Left lung (tissue), 14 donors: ENCODE measurements at places on chromosomes 12 and 14. TPM values are rescaled to one million over a fixed set of nuclear protein-coding genes. Genes with fewer than 3 reads are reported as not detected.

Gene SELPLG
- 28.3 TPM for total RNA-seq

DNA sequence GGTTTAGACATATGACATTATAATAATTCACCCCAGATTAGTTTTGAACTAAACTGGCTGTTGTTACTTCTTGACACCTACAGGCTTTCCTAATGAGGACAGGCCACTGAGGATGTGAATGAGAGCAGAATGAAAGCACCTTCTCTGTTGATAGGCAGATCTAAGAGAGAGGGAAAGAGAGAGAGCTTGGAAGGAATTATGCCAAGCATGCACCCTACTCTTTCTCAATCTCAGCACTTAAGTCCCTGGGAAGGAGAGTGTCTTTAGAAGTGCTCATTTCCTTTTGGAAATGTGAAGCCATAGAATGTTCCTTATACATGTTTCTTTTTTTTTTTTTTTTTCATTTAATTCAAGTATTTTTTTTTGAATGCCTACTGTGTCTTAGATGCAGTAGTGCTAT is 49.0 kb downstream of the TBC1D15 start:
- no peak for DNase-seq

- DNase-seq: no peak
Measured at GRCh38 chr12:85489194-85489593, 209.2 kb downstream of the ALX1 start.

- no peak for DNase-seq
Measured at GRCh38 chr14:97120611-97121031, 323.4 kb downstream of the VRK1 start.

DNA sequence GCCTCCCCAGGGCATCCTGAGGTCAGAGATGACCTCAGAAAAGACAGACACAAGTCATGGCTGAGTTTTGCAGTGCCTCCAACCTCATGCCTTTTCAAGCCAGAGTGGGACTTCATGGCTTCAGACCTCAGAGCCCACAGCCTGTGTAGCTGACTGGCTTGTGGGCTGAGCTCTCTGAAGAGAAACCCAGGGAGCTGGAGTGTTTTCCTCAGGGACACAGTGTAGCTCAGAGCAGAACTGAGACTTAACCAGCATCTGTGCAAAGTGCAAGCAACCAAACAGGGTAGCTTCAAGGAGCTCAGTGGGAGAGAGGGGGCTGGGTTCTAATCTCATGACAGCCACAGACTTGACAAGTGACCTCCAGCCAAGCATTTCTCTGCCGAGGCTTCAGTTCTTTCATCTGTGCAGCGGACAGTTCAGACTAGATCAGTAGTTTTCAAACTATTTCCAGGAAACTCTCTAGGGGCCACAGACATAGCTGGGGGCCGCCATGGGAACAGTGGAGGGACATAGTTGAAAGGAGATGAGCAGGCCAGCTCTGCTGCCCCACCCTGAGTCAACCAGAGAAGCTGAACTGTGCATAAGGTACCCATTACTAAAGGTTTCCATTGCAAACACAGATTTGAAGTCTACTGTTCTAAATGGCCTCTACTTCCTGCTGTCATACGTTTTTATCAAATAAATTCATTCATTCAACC is 80.0 kb downstream of the LGMN start:
- no peak for DNase-seq

- no peak for DNase-seq
Measured at GRCh38 chr12:66491853-66492252, 187.0 kb downstream of the GRIP1 start.

DNA sequence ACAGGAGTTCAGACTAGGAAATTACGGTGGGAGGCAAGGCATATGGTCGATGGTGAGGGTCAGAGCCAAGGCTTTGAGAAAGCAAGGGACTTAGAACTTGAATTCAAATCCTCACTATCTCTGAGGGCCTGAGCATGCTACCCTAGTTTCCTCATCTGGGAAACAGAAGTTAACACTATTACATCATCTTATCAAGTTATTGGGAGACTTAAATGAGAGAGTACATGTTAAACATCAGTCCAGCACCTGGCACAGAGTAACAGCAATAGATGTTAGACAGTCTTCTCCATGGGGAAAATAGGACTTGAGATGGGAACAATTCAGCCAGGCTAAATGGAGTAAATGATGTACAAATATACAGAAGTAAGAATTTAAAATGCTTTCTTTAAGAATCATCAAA is 38.5 kb downstream of the SLC38A1 start:
- no peak for DNase-seq

Gene SCNN1A
- 212 TPM for total RNA-seq
